ENCODE measurements at places on chromosomes 16 and 17.

GRCh38 chr16:54405478-54405877 is 118.9 kb upstream of the IRX3 start:
- H3K27me3 ChIP-seq = no peaks in the 10 kb centered on the region
- H3K36me3 ChIP-seq = no peaks in the 10 kb centered on the region
- H3K27ac ChIP-seq = no peak overlapping the region
- H3K4me1 ChIP-seq = no peaks in the 10 kb centered on the region
- no peak overlapping the region for H3K4me3 ChIP-seq

DNA sequence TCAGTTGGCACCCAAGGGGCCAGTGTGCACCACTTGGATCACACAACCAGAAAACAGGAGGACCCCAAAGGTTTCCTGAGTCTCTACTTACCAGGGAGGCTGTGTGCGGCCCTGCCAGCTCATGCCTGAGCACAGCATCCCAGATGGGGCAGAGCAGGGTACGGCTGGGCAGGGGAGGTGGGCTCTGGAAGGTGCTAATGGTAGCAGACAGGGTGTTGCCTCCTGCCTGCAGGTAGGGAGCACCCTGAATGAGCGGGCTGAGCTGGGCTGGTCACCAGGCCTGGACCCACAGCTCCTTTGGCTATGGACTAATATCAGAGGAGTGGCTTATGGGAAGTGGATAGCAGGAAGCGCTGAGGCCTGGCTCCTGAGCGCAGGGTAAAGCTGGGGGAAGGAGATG is 14.6 kb downstream of the RECQL5 start:
- no peak overlapping the region for H3K4me3 ChIP-seq
- no peaks in the 10 kb centered on the region for H3K27me3 ChIP-seq
- H3K4me1 ChIP-seq = peaks cover 4% of the 10 kb centered on the region
- peaks cover 54% of the 10 kb centered on the region for H3K36me3 ChIP-seq

DNA sequence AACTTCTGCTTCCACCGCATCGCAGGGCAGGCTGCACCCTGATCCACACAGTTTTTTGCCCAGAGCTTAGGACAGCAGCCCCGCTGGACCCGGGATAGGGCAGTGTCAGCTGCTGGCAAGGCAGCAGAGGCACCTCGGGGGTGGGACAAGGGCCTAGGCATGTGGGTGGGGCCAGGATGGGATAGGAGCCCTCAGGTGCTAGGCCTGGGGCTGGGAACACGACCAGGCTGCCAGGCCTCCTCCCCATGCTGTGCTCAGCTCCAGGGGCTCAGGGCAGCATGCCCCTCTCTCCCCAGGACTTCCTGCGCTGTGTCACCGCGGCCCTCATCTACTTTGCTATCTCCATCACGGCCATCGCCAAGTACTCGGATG is 4.6 kb downstream of the CMTM3 start:
- H3K4me1 ChIP-seq = peaks cover 6% of the 10 kb centered on the region
- no peak overlapping the region for H3K27ac ChIP-seq
- no peak for DNase-seq
- peaks cover 7% of the 10 kb centered on the region for H3K27me3 ChIP-seq
- H3K36me3 ChIP-seq = peaks cover 47% of the 10 kb centered on the region
- no peak overlapping the region for H3K4me3 ChIP-seq

DNA sequence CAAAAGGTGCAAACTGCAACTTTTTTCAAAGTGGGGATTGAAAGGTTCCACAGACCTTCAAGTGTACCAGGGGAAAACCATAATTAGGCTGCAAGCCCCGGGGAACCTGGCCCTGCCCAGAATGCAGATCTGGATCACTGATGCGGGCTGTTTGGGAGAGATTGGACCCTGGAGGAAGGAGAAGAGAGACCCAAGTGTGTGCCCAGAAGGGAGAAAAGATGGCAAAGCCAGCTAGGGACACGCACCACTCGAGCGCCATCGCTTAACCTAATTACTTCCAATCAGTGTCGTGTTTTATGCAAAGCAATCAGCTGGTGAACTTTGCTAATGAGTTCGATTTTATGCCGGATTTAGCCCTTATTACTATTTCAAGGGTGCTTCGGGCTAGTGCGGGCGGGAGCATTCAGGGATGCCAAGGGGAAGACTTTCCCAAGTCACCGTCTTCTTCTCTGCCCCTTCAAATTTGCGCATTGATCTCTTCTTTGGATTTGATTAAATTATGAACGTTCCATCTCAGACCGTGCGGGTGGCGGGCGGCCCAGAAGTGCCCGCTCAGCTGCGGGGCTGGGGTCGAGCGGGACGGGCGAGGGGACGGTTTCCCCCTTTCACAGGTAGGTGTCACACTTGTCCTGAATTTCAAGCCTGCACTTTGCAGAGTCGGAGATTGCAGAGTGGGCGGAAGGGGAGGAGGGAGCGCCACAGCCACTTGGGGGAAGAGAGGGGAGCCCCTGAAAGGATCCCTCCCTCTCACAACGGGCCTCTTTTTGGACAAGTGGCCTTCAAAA is 4.0 kb downstream of the IRX5 start:
- H3K36me3 ChIP-seq = no peaks in the 10 kb centered on the region
- H3K27ac ChIP-seq = no peak overlapping the region
- H3K4me3 ChIP-seq = no peak overlapping the region
- H3K4me1 ChIP-seq = peaks cover 9% of the 10 kb centered on the region

GRCh38 chr17:72139212-72139611 is 18.4 kb downstream of the SOX9 start:
- no peak overlapping the region for H3K27ac ChIP-seq
- H3K4me3 ChIP-seq = no peak overlapping the region
- DNase-seq = no peak

DNA sequence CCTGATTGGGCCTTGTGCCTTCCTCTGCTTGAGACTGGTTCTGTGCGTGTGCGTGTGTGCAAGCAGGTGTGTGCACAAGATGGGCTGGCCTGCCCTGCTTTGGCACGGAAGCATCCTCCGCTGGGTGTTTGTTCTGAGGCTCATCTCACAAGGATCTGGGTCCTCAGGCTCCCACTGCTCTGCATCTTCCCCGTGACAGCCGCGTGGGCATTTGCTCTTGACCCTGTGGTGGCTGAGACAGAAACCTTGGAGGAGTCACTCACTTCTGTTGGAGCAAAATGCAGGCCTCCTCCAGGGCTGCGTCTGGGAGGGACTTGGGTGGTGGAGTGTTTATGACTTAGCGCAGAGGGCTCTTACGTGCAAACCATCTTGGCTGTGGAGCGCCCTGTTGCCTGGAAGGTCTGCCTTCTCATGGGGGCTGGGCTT is 119.2 kb downstream of the RPTOR start:
- H3K4me3 ChIP-seq = no peak overlapping the region
- peak; percentile 25 for DNase-seq
- H3K27me3 ChIP-seq = no peaks in the 10 kb centered on the region
- peaks cover 10% of the 10 kb centered on the region for H3K4me1 ChIP-seq
- H3K36me3 ChIP-seq = no peaks in the 10 kb centered on the region

GRCh38 chr17:19460700-19461099 is 49.7 kb downstream of the RNF112 start:
- H3K4me3 ChIP-seq = no peak overlapping the region
- DNase-seq = no peak

DNA sequence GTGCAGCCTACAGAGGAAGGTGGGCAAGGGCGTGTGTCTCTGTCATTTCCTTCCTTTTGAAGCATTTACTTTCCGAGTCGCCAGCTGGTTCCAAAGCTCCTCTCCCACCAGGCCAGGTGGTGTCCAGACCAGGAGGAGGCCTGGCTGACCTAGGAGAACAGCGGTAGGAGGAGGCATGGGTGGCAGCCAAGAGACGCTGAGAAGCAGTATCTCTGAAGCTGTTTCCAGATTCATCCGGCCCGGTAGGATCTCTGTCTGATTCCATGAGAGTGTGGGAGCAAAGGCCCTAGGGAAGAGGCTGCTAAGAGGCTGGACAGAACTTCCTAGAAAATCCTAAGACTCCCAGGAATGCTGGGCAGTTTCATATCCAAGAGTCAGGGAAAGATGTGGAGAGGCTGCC is 20.3 kb downstream of the MEOX1 start:
- H3K27ac ChIP-seq = no peak overlapping the region
- DNase-seq = no peak
- peaks cover 3% of the 10 kb centered on the region for H3K4me1 ChIP-seq
- peaks cover 3% of the 10 kb centered on the region for H3K27me3 ChIP-seq
- no peaks in the 10 kb centered on the region for H3K36me3 ChIP-seq
- H3K4me3 ChIP-seq = no peak overlapping the region

DNA sequence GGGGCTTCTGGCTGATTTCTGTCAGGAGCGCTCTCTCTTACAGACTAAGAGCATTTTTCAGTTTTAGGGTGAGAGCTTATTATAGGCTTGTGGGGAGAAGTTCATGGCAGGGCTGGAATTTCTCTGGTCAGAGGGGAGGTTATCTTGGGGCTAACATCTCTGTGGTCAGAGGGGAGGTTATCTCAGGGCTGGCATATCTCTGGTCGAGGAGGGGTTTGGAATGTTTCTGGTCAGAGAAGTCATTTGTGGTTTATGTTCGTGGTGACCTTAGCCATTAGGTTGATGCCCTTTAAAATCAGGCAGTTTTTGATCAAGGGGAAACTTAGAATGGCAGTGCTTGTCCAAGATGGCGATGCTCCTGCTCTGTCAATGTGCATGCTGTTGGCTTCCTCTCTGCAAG is 10.8 kb upstream of the USP31 start:
- DNase-seq = no peak
- peaks cover 4% of the 10 kb centered on the region for H3K27me3 ChIP-seq
- H3K4me1 ChIP-seq = no peaks in the 10 kb centered on the region

GRCh38 chr17:22694362-22695227 is 1002.3 kb downstream of the KCNJ18 start:
- no peaks in the 10 kb centered on the region for H3K4me1 ChIP-seq
- no peak overlapping the region for H3K4me3 ChIP-seq
- no peaks in the 10 kb centered on the region for H3K27me3 ChIP-seq
- H3K27ac ChIP-seq = no peak overlapping the region
- no peaks in the 10 kb centered on the region for H3K36me3 ChIP-seq

GRCh38 chr16:49490321-49490705 is 116.7 kb downstream of the C16orf78 start:
- no peaks in the 10 kb centered on the region for H3K27me3 ChIP-seq
- H3K4me1 ChIP-seq = no peaks in the 10 kb centered on the region
- no peak for DNase-seq
- no peak overlapping the region for H3K27ac ChIP-seq

DNA sequence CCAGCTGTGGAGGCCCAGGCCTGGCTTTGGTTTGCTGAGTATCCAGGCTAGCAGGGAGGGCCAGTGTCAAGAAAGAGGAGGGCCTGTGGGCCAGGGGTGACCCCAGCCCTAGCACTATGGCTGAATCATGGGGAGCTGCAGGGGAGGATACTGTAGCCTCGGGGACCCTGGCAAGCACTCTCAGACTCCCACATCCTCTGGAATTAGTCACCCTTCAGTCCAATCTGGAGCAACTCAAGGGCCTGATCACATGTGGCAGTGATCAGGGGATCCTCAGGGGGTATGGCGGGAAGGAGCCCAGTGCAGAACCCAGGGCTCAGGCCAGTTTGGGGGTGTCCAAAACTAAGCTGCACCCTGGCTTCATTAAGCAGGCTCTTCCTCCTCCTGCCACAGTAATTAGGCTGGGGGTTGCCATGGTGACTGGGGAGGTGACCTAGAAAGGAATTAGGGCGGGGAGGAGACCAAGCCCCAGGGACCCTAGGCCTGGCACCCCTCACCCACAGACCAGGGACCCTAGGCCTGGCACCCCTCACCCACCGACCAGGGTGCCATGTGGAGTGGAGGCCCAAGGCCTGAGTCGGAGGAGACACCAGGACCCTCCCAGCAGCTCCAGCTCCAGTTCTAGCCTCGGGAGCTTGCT is 5.8 kb downstream of the NLGN2 start:
- H3K4me1 ChIP-seq = no peaks in the 10 kb centered on the region
- no peak for DNase-seq
- peaks cover 7% of the 10 kb centered on the region for H3K36me3 ChIP-seq
- H3K27ac ChIP-seq = no peak overlapping the region
- peaks cover 21% of the 10 kb centered on the region for H3K27me3 ChIP-seq
- no peak overlapping the region for H3K4me3 ChIP-seq

- no peaks in the 10 kb centered on the region for H3K27me3 ChIP-seq
- H3K4me3 ChIP-seq = no peak overlapping the region
- no peak overlapping the region for H3K27ac ChIP-seq
- no peaks in the 10 kb centered on the region for H3K4me1 ChIP-seq
- H3K36me3 ChIP-seq = no peaks in the 10 kb centered on the region
- no peak for DNase-seq
These were observed 215.6 kb downstream of the TMEM114 start for GRCh38 chr16:8374586-8375231.
